NCI-H187 treated with DMSO at 0.1 percent for 48 hours (cell line): ENCODE measurements at places on chromosomes 2 and 18.

DNA sequence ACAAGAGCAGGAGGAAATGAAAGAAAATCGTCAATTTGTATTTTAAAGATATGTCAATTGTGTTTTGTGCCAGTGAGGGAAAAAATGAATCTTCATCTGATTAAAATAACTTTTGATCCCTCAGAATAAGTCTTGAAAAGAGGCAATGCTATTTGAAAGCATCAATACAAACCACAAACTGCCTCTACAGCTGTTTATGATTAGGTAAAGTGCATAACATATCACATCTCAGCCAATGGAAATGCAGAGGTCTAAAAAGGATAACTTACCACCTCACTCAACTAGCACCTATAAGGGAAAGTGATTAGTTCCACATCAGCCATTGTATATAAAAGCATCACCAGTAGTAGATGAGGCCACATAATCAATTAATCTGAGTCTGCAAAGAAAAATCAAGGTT lies 492.2 kb upstream of the CDH2 start:
- no peak for DNase-seq

- no peak for DNase-seq
These were observed 26.3 kb downstream of the RMC1 start for GRCh38 chr18:23529604-23530003.

- no peak for DNase-seq
These were observed 60.4 kb downstream of the PDCL3 start for GRCh38 chr2:100623033-100623715.

GRCh38 chr18:75533950-75534349 lies 106.4 kb upstream of the SMIM21 start:
- no peak for DNase-seq

DNA sequence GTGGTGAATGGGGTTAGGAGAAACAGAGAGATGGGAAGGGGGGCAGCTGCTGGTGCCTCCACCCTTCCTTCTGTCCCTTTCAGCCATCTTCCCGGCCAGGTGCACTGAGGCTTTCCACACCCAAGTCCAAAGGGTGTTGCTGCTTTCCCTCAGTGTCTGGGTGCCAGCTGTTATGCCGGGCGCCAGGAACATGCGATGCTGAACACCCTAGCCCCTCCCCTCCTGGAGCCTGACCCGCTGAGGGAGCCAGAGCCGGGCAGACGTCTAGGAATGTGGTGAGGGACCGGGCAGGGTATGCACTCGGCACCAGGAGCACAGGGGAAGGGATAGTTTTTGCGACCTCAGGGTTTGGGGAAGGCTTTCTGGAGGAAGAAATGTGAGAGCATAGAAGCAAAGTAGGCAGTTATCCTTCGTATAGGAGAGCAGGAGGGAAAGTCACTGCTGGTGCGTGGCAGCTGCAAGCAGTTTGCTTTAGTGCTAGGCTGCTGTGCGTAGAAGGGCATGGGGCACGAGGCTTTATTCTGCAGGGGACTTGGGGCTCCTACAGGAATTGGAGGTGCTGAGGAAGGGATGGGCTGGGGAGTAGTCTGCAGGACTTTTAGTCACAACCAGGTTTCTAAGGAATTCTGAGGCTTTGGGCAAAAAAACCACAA lies 147.7 kb downstream of the TSN start:
- DNase-seq, result no peak
